ENCODE measurements at places on chromosomes 4 and X.

DNA sequence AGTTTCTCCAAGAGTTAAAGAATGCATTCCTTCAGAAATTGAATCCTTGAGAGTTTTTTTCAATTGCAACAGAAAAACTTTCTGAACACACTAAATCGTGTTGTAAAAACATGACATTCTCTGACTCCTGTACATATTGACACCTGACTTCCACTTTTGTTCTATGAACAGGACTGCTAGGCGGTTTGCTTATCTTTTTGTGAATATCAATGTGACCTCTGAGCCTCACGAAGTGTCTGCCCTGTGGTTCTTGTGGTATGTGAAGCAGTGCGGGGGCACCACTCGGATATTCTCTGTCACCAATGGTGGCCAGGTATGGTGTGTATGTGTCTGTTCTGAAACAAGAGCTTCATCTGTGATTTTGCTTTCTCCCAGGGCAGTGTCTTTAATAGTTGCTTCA is 71.9 kb downstream of the MAOA start:
- DNase-seq, result no peak

- DNase-seq, result no peak
Measured at GRCh38 chr4:85929961-85930665, 429.7 kb downstream of the MAPK10 start.

DNA sequence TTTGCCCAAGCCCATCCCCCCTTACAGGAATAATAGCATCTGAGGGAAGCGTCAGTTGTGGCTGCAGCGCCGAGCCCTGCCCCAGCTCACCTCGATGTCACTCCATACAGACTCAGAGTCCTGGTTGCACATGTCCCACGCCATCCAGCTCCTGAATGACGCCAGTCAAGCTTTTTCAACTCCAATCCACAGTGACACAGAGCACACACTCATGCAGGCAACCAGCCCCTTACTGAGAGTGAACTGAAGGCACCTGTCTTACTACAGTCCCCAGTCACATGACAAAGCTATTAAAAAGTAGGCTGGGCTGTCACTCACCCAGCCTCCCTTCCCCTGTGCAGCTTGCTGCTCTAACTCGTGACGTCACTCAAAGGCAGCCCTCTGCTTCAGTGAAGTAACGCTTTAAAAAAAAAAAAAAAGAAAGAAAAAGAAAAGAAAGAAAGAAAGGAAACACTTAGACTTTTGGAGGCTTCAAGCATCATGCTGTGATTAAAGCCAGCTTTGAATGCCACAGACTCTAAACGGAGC is at the start of gene PPARGC1A:
TSS of gene PPARGC1A (minus strand) at position 234 of the 528 bp plus-strand sequence. CDS start at position 144, 90 bp downstream.
- DNase-seq, result no peak

DNA sequence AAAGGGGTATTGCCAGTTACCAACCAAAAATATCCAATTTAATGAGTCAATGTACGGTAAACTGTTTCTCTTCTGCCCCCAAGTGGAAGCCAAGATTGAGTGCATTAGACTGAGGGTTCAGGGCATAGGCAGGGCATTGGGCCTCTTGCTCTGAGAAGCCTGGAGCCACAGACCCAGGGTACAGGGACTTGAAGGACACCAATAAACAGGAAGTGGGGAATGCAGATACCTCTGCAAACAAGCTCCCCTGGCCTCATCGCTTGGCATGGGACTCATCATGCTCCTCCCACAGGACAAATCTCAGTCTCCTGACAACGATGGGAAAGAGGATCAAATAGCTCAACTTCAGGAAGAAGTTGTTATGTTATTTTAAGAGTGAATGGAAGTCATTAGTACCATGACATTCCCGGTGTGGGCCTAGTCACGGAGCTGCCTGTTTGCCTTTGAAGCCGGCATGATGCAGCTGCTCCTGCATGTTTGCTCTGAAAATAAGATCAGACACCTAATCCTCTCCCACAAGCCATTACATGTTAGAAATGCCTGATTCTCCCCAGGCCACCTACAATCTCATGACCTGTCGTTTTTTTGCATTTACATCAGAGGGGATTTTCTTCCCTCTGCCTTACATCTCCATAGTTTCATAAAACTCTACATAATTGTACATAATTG is 224.2 kb downstream of the RCHY1 start:
- DNase-seq, result no peak

GRCh38 chr4:110644008-110644407 is 21.1 kb upstream of the PITX2 start:
- DNase-seq, result no peak

DNA sequence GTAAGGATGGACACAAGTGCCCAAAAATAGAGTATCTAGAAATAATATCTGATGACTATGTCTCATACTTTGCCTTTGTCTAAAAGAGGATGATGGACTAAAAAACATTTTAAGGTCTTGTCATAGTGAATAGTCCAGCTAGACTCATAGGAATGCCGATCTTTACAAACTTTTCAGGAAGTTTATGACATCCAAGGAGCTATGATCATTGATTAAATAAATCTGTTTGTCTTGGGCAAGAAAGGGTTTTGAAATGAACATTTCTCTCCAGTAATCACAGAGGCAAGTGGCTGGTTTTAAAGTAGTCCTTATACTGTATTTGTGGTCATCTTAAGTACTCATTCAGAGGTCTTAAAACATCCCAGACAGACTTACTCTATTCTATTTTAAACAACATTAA is 109.8 kb downstream of the MAPK10 start:
- no peak for DNase-seq

- no peak for DNase-seq
Measured at GRCh38 chrX:43446752-43447151, 209.3 kb upstream of the MAOA start.

GRCh38 chrX:132411310-132411977 is 77.4 kb downstream of the MBNL3 start:
- DNase-seq, result no peak

DNA sequence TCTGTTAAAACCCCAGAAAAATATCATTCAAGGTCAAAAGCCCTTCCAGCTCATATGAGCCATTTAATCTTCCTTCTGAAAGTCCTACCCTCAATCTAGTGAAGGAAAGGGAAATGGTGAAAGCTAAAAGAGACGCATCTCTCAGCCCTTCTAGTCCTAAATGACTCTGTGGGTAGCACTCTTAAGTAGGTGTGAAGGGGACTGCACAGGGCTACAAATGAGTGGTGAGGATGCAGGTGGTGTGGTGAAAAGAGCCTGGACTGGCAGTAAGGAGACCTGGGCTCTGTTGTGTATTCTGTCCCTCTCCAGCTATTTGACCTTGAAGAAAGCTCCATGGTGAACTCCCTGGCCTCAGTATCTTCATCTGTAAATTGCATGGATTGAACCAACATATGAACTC is 671.8 kb upstream of the DIPK2B start:
- DNase-seq, result no peak

GRCh38 chrX:22748093-22748999 is 251.4 kb upstream of the DDX53 start:
- peak; percentile 3 for DNase-seq

DNA sequence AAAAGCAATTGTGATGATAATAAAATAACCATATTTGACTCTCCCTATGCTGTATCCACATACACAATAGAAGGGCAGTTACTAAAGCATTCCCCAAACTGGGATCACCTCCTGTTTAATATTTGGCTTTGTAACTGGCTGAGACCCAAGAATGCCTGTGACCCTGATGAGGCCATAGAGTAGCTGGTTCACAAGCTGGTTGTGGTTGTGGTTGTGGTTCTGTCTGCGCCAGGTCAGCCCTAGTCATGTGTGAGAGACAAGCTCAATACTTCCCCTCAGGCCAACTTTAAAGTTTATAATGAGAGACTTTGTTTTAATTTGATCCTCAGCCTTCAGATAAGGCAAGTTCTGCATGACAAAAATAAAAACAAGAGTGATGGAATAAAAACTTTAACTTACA is 209.9 kb downstream of the PARM1 start:
- DNase-seq, result no peak

- DNase-seq, result no peak
Measured at GRCh38 chr4:89551191-89551590, 243.6 kb upstream of the GPRIN3 start.

DNA sequence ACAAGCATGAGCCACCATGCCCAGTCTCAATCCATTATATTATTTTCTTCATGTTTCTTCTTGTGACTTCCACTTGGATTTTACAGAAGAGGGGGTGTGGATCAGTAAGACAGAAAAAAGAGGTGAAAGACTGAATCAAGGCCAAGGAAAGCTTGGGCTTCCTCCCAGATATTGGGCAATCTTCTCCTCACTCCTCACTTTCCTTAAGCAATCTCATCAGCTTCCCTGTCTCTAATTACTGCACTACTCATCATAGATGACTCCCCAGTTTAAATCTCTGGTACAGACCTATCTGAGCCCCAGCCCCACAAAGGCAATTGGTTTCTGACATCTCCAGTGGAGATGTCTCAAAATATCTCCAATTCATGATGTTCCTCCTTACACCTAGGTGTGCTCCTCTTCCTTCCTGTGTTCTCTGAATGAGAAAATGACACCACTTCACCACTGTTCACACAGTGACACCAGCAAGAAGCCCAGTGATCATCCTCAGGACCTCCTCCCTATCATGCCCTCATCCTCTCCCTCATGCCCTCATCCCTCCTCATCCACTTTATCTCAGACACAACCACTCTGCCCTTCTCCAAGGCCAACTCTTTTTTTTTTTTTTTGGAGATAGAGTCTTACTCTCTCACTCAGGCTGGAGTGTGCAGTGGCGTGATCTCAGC is 44.8 kb upstream of the HERC6 start:
- DNase-seq, result no peak
